Activated naive CD8-positive, alpha-beta T cell treated with anti-CD3 and anti-CD28 coated beads, Interleukin-2, amount 10 ng/mL, durations not matched to agents 7 days and 5 days (primary cell): ENCODE measurements at places on chromosomes 7 and 10. TPM values are rescaled to one million over a fixed set of nuclear protein-coding genes. Genes with fewer than 3 reads are reported as not detected.
A peak's percentile ranks its signal among the peaks of the same experiment; 100 is the strongest.

DNA sequence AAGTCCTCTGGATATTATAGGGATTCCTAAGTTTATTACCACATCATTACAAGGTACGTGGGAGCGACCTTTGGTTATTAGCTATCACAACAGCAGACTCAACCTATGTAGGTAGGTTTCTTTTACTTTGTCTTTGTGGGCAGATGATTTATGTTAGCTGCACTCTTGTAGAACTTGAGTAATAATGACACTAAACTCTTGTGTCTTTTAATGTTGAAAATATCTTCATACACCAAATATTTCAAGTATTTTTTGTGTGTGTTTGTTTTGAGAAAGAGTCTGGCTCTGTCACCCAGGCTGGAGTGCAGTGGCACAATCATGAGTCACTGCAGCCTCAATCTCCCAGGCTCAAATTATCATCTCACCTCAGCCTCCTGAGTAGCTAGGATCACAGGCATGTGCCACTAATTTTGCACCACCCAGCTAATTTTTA, 19.2 kb upstream of the SUPV3L1 start:
- no peak overlapping the region for H3K27ac ChIP-seq
- DNase-seq, result no peak
- no peak overlapping the region for H3K4me3 ChIP-seq
- peaks cover 12% of the 10 kb centered on the region for H3K36me3 ChIP-seq
- H3K4me1 ChIP-seq, result no peaks in the 10 kb centered on the region

DNA sequence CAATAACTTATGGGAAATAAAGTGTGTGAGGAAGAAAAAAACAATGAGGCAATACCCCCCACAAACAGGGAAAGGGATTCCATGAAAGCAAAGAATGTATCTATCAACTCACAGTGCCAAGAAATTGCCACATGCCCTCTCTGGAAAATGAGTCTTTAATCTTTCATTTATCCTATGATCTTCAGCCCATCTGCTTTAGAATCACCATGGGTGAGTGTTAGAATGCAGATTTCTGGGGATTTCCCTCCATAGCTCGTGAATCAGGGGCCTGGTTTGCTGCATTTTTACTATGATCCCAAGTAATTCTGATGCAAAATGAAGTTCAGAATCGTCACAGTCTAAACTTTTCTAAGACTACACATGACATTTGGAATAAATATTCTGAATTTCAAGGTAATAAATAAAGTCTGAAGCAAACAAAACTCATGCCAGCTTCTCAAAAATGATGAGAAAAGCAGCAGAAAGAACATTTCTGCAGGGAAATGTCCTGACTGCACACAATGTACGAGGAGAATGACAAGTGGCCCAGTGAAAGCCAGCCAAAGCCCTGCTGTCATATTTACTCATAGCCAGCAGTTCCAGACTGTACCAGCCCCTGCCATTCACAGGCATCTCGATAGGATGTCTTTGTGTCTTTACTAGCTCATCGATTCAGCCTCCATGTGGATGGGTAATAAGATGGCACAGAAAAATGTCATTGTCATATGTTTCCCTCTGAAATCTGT, 167.1 kb downstream of the ELMO1 start:
- H3K36me3 ChIP-seq, result peaks cover 18% of the 10 kb centered on the region
- H3K4me1 ChIP-seq, result peaks cover 18% of the 10 kb centered on the region
- H3K27ac ChIP-seq, result no peak overlapping the region
- H3K27me3 ChIP-seq, result no peaks in the 10 kb centered on the region
- DNase-seq, result no peak

- no peak for DNase-seq
- H3K4me1 ChIP-seq, result no peaks in the 10 kb centered on the region
- peaks cover 4% of the 10 kb centered on the region for H3K27me3 ChIP-seq
These were observed 158.8 kb downstream of the ANK3 start for GRCh38 chr10:60230892-60231291.

- peaks cover 17% of the 10 kb centered on the region for H3K36me3 ChIP-seq
- peaks cover 18% of the 10 kb centered on the region for H3K4me1 ChIP-seq
- DNase-seq, result no peak
These were observed 17.4 kb upstream of the CEP41 start for GRCh38 chr7:130458257-130458656.

GRCh38 chr10:125564570-125564969, 118.4 kb downstream of the TEX36 start:
- H3K36me3 ChIP-seq, result no peaks in the 10 kb centered on the region
- no peak overlapping the region for H3K27ac ChIP-seq
- no peak overlapping the region for H3K4me3 ChIP-seq

GRCh38 chr10:52092390-52092789, 221.7 kb upstream of the DKK1 start:
- H3K27ac ChIP-seq, result no peak overlapping the region
- DNase-seq, result no peak
- no peak overlapping the region for H3K4me3 ChIP-seq
- H3K27me3 ChIP-seq, result peaks cover 2% of the 10 kb centered on the region

DNA sequence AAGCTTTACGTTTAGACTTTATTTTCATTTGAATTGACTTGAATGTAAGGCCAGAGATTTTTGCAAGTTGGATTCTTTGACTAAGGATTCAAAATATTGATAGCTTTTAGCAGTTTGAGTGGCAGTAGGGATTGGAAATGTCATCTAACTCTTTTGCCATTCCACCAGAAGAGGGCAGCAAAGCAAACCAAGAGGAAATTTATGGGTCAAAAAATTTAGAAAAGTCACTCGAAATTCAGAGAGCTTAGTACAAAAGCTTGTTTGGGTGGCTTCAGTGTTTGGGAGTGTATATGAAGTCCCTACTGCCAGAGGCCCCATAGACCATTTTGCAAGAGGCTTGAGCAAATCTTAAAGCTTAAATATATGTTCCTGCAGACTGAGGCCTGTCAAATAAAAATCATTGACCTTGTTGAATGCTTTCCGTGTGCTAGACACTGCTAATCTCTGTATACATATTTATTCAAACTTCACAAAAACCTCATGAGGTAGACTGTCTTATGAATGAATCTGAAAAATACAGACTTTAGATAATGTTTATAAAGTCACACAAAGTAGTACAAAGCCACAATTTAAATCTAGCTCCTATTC, 44.6 kb upstream of the RSBN1L start:
- H3K27ac ChIP-seq, result no peak overlapping the region
- H3K4me3 ChIP-seq, result no peak overlapping the region
- no peaks in the 10 kb centered on the region for H3K27me3 ChIP-seq
- H3K4me1 ChIP-seq, result no peaks in the 10 kb centered on the region

GRCh38 chr7:11428877-11429581, 403.0 kb downstream of the THSD7A start:
- H3K27ac ChIP-seq, result no peak overlapping the region
- H3K4me1 ChIP-seq, result no peaks in the 10 kb centered on the region
- no peak for DNase-seq

GRCh38 chr7:120207037-120207436, 65.9 kb upstream of the KCND2 start:
- no peaks in the 10 kb centered on the region for H3K27me3 ChIP-seq
- H3K4me3 ChIP-seq, result no peak overlapping the region
- H3K4me1 ChIP-seq, result no peaks in the 10 kb centered on the region

GRCh38 chr7:64877714-64878610, 25.1 kb upstream of the ZNF273 start:
- peaks cover 9% of the 10 kb centered on the region for H3K4me1 ChIP-seq
- peak overlapping the region; percentile 67 for H3K4me3 ChIP-seq
- H3K36me3 ChIP-seq, result no peaks in the 10 kb centered on the region
- DNase-seq, result no peak
- no peak overlapping the region for H3K27ac ChIP-seq

Gene RP9
- 13.6 TPM for total RNA-seq

Gene MSANTD7
- 17.0 TPM for total RNA-seq

Gene MAP3K8
- 27.7 TPM for total RNA-seq
